Psoas muscle (tissue), 8 donors: ENCODE measurements at places on chromosomes 13 and 19. TPM values are rescaled to one million over a fixed set of nuclear protein-coding genes. Genes with fewer than 3 reads are reported as not detected.

GRCh38 chr13:35744566-35745178 is 268.2 kb upstream of the MAB21L1 start:
- no peak for DNase-seq

DNA sequence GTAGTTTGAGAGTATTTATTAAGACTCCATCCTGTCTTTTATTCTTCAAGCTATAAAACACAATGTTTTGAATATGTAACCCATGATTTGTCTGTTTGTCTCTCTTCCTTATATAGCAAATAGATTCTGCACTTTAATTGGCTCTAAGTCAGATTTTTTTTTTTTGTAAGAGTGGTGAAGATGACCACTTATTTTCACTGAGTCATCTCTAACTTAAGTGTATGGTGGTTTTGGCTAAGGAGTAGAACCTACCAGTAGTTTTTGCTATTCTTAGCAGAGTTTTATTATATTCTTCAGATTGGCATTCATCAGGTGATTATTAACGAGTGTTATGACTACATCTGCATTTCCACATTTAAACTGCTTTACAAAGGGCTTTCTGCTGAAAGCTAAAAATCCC is 194.7 kb downstream of the LMO7 start:
- DNase-seq = no peak

DNA sequence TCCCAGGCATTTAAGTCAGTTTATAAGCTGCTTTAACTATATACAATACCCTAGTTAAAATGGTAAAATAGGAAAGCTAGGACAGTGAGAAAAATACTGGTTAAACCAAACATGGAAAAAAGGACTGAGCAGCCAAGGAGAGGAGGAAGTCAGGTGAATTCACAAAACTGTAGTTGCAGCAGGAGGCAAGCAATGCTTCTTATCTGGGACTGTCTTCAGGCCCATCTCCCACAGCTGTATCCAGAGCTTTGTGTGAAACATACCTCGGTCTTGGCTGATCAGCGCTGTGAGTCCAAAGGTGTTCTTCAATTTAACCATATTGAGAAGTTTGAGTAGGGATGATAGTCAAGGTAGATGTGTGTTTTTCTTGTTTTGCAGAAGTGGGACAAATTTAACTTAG is 15.7 kb upstream of the SUPT20H start:
- DNase-seq = no peak

DNA sequence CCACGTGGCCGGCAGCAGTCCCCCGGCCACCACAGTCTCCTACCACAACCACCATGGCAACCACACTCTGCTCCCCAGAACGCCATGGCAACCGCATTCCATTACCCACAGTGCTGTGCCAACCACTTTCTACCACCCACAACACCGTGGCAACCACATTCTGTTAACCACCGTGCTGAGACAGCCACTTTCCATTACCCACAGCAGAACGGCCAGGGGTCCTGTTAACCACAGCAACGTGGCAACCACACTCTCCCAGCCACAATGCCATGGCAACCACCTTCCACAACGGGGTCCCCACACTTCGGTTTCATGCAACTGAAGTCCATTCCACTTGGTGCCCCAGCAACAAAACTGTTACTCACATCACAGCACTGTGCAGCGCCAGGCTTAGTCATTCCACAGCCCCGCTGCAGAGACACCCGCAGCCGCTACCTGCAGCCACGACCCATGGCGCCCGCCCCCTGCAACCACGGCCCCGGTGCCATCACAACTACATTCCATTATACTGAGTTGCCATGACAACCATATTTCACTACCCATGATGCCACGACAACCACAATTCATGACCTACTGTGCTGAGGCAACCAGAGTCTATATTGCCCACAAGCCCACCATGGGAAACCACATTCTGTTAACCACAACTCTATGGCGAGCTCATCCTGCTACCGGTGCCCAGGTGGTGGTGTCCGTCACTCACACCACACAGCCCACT is 10.0 kb downstream of the DPF1 start:
- no peak for DNase-seq

GRCh38 chr19:5093297-5093928 is 124.5 kb downstream of the KDM4B start:
- no peak for DNase-seq

DNA sequence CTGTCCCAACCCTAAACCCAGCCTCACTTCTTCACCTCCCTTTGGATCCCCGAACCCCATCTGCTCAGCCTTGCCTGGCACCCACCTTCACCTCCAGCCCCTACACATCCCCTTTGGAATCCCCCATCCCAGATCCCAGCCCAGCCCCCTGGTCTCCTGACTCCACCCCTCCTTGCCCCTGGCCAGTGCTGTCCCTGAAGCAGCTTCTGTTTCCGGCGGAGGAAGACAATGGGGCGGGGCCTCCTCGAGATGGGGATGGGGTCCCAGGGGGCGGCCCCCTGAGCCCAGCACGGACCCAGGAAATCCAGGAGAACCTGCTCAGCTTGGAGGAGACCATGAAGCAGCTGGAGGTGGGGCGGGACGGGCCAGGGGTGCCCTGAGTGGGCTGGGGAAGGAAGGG is 22.0 kb downstream of the ERFL start:
- no peak for DNase-seq

The CILP2 gene
- not detected for total RNA-seq

The PGLYRP1 gene
- total RNA-seq = not detected

DNA sequence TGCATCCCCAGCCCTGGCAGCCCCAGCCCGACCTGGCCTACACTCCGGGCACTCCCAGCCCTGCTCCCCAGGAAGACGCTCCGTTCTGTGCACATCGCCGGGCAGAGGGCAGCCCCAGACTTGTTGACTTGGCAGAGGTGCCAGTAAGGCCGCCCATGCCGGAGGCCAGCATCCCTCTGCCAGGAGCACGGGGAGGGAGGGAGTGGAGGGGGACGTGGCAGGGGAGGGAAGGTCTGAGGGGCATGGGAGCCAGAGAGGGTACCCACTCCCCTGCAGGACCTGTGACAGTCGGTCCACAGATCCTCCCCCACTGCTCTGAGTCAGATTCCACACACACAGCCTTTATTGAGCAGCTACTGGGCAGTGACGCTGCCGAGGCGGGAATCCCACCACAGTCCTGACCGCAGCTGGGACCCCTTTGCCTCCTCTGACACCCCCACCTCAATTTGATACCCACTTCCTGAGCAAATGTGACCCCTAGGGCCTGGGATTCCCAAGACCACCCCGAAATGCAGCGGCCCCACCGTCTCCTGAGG is 1.9 kb upstream of the NKPD1 start:
- no peak for DNase-seq

The LRG1 gene
- total RNA-seq = 1.8 TPM

The ACP7 gene
- total RNA-seq = not detected

GRCh38 chr13:49652355-49653305 is 24.3 kb downstream of the ARL11 start:
- DNase-seq = peak; percentile 92

The PCDH17 gene
- total RNA-seq = 1.4 TPM

- peak; percentile 22 for DNase-seq
Observed at GRCh38 chr13:98141509-98142379, 1.1 kb upstream of the FARP1 start.

DNA sequence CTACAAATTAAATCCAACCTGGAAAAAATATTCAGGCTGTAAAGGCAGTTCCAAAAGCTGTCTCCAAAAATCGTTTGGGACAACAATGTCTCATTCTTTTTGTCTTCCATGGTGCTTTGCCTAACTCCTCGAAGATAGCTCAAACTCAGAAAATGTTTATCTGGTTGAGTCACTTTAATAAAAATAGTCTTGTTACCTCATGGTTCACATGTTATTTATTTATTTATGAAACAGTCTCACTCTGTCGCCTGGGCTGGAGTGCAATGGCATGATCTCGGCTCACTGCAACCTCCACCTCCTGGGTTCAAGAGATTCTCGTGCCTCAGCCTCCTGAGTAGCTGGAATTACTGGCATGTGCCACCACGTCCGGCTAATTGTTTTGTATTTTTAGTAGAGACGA is 4.9 kb upstream of the BRD4 start:
- no peak for DNase-seq

DNA sequence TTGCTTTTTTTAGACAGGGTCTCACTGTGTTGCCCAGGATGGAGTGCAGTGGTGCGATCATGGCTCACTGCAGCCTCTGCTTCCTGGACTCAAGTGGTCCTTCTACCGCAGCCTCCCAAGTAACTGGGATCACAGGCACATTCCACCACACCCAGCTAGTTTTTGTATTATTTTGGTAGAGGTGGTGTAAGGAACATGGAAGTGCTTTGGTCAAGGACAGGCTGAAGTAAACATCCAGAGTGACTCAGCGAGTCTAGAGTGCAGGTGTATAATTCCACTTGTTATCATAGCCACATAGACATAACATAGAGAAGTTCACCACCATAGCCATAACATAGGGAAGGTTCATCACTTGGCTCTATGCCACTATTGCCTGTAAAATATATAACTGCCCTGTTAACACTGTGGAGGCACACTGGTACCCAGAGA is 98.6 kb downstream of the RBM26 start:
- no peak for DNase-seq

- DNase-seq = no peak
Observed at GRCh38 chr19:10283301-10284064, 3.3 kb upstream of the ICAM4 start.

DNA sequence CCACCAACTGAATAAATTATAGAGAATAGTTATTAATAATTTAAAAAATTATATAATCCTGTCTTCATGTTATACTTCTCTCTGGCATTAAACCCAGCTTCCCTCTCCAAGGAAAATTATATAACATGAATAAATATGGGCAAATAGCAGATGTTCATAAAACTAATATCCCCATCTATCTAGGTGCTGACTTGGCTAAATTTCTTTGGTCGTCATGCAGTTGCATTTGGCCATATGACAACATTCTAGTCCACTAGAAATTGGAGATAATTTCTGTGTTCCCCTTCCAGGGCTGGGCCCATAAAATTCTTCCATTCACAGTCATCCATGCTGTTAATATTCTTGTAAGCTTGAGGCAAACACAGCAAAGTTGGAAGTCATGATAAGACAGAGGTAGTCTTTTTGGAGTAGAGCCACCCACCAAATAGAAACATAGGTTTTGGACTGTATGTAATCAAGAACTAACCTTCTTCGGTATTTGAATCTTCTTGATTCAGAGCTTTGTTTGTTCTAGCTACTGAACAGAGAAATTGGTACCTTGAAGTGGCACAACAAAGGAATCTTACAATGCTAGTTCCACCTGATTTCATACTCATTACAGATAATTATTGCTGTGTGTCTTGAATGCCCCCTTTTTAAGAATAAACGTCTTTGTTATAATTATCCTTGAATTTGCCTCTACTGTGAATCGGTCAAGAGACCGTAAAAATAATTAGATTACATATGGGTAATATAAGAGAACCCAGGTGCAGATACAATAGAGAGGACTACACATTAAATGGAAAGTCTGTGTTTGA is 678.5 kb upstream of the PCDH20 start:
- DNase-seq = no peak

The ZNF599 gene
- 3.2 TPM for total RNA-seq

- no peak for DNase-seq
Observed at GRCh38 chr13:99228737-99229691, 28.4 kb downstream of the UBAC2 start.

The NLRP11 gene
- total RNA-seq = not detected

The MISP3 gene
- total RNA-seq = 6.3 TPM
